ENCODE measurements at places on chromosomes 1 and 21.

GRCh38 chr21:39150877-39151276, 32.4 kb downstream of the PSMG1 start:
- no peak for DNase-seq

- no peak for DNase-seq
Observed at GRCh38 chr1:112625696-112626095, 6.1 kb downstream of the CAPZA1 start.

GRCh38 chr21:43337901-43338655, 88.9 kb downstream of the SIK1 start:
- DNase-seq: no peak

DNA sequence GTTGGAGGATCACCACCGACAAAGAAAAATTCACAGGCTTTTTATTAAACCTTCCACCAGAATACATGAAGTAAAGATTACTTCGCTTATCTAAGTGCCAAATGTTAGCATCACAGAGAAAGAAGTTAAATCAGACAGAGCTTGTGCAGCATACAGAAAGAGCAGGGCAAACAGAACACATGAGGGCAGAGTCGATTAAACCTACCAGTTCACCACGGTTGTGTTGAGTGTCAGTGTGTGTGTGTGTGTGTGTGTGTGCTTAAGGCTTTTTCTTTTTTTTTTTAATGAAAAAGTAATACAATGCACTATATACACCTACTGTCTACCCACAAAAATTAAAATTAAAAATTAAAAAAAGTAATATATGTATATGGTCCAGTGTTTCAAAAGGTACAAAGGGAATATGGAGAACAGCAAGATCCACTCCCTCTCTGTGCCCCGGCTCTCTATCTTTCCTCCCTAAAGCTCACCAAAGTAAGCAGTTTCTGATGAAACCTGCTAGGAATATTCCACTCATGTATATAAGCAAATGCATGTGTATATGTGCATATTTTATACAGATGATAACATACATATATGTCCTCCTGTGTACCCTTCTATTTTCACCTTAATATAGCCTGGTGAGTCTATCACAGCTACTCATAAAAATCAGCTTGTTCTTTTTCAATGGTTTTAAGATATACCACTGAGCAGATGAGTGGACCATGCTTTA, 17.7 kb downstream of the YIPF1 start:
- no peak for DNase-seq
